ENCODE measurements at places on chromosomes 1 and 21.

- no peak for DNase-seq
Measured at GRCh38 chr1:157311730-157312081, 173.5 kb upstream of the ETV3 start.

- DNase-seq: peak; percentile 68
Measured at GRCh38 chr1:246324711-246325110, 182.4 kb downstream of the SMYD3 start.

DNA sequence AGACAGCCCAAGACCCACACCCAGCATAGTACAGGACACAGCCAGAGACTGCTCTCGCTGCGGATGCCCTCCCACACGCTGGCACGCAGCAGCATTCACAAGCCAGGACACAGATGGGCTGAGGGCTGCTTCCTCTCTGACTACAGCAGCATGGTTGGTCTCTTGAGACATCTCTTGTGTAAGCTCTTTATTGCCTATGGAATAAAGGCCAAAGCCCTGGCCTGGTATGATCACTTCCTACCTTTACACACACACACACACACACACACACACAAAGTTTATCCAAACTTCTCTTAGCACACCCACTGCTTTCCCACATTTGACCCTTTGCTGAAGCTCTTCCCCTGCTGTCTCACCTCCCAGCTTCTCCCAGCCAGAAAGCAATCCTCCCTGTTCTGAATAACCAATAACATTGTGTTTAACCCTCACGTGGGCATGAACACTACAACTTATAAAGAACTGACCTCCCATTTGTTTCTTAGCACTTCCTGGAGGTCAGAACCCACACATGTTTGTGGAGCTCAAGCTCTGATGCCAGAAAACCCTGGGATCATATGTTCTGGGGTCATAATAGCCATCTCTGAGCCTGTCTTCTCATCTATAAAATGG lies 1.2 kb upstream of the LUZP1 start:
- DNase-seq: peak; percentile 90

DNA sequence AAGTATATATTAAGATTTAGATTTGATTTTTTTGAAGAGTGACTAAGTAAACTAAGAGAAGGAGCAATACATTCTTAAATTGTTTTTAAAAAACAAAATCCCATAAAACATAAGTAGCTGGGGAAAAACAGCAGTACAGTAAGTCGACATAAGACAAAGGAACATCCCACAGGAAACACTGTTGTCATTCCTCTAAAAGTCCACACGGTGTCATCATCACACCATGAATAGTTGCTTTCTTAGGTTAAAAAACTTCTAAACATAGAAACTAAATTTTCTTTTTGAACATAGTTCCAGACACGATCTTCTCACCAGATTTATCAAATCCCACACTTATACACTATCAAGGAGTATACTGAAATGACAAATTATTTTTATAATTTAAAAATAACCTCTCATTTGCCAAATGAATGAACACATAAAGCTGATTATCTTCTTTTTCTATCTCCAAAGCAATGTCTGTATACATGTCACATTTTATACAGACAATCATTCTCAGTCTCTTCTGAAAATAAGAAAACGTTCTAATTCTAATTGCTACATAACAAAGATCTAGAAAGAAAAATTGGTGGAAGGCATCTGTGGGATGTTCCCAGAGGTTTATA lies 15.8 kb downstream of the ODF2L start:
- DNase-seq: peak; percentile 94

Measured in choroid plexus epithelial cell (primary cell).